ENCODE measurements at places on chromosomes 11 and 22.

DNA sequence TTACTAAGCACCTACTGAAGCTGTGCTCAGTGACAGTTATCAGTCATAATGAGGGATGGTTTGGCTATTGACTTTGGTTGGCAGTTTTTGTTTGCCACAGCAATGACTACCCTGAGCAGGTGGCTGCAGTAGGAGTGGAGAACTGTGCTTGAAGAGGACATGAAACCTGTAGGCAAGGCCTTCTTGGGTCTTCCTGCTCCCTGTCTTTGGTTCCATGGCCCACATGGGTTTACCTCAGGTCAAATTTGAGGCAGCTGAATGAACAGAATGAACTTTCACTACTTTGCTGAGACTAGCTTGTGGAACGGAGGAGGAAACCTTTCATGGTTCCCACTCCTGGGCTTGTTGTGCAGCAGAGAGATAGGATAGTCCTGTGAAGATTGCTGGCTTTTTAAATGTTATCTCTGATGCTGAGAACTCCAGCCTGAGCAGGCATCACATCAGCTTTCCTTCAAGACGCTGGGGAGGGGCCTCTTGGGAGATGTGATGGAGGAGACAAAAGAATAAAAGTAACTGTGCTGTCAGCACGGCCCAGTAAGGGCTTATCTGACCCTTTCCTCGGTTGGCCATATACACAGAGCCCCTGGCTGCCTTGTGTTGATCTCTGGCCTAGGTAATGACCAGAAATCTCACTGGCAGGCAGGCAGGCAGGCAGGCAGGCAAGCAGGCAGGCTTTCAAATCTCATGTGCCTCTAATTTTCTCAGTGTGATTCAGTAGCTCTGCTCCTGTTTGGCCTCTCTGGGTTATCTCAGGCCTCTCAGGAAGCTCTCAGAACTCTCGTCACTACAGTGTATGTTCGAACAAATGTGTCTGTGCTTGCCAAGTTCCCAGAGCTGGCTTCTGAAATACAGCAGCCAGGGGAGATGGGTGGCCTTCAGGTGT, 12.0 kb downstream of the STIM1 start:
- DNase-seq, result no peak

GRCh38 chr22:19290400-19291217, 910 bp downstream of the CLTCL1 start:
- DNase-seq, result no peak

DNA sequence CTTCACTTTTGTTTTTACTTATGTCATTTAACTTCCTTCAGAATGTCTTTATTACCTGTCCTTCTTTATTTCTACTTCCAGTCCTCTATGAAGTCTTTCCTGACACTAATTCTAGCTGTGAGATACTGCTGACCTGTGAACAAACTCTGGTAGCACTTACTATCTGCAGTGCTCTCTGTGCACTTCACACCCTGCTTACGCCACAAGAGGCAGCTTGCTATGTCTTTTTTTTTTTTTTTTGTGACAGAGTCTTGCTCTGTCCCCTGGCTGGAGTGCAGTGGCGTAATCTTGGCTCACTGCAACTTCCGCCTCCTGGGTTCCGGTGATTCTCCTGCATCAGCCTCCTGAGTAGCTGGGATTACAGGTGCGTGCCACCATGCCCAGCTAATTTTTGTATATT, 10.7 kb downstream of the STIM1 start:
- DNase-seq, result no peak

DNA sequence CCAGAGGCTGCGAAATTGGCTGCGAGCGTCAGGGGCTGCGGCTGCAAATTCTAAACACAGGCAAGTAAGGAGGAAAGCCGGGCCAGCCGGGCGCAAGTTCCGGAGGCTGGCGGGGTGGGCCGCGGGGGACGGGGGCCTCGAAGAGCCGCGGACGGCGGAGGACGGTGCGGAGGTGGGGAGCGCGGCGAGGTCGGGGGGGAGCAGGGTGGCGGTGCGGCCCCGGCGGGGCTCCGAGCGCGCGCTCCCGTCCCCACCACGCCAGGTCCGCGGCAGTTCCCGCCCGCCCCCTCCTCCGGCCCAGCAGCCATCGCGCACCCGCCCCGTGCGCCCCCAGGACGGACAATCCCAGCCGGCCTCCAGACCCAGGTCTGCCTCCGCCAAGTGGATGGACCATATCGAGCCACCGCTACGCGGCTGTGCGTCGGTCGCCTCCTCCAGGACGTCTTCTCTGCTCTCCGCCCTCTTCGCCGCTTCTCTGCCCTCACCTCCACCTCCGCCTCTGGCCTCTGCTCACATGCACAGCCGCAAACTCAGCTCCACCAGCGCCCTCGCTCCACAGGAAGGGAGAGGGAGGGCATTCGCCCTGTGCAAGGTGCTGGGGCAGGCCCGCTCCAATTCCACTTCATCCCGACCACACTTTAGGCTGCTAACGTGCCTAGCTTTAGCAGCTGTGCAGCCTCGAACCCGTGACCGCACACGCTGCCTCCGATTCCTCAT, 7.2 kb downstream of the ELFN2 start:
- DNase-seq, result no peak

GRCh38 chr22:36333644-36334043, 54.1 kb downstream of the MYH9 start:
- DNase-seq, result no peak

GRCh38 chr11:14755140-14755539, 111.5 kb downstream of the PDE3B start:
- DNase-seq, result no peak

DNA sequence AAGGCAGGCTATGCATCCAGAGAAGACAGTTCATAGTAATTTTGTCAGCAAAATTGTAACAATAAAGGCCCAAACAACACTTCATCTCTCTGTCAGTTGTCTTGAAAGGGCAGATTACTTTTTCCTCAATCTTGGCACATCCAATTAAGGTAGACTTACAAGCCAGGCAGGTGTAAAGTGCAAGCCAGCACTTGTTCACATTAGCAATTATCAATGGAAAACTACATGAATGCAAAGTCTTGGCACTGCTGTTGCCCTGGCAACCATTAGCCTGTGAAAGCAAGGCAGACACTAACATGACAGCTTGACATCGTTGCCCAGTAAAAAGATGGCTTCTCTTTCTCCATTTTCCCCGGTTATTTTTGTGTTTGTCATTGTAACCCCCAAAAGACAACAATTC, 677.2 kb upstream of the TENM4 start:
- DNase-seq, result no peak

DNA sequence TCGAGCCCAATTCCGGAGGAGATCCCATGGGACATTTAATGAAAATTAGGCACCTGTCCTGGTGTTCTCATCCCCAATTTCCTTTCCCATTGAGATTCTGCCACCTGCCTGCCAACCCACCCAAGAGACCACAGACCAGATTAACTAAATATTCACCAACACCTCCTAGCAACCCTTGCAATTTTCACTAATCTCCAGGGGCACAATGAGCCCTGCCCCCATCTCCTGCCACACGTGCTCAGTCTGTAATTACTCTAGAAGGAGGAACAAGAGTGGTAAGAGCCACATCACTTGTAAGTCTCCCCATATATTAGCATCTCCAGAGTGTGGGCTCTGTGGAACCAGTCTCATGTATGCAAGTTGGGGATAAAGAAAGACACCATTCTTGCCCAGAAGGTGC, 38.0 kb downstream of the IL18BP start:
- no peak for DNase-seq

DNA sequence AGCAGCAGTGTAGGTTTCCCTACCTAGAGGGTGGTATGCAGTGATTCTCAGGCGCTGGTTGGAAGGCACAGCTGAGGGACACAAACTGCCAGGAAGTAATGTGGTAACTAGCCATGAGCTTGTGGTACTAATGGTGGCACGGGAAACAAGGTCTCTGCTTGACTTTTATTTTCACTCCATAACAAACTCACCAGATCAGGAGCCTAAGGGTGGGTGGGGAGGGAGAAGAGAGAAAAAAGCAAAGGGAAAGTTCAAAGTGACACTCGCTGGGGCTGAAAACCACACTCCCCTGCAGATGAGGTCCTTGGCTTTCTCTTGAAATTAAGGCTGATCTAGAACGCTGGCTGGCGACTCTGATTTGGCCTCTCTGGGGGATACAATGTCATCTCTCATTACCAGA, 22.0 kb downstream of the TRAF6 start:
- no peak for DNase-seq

DNA sequence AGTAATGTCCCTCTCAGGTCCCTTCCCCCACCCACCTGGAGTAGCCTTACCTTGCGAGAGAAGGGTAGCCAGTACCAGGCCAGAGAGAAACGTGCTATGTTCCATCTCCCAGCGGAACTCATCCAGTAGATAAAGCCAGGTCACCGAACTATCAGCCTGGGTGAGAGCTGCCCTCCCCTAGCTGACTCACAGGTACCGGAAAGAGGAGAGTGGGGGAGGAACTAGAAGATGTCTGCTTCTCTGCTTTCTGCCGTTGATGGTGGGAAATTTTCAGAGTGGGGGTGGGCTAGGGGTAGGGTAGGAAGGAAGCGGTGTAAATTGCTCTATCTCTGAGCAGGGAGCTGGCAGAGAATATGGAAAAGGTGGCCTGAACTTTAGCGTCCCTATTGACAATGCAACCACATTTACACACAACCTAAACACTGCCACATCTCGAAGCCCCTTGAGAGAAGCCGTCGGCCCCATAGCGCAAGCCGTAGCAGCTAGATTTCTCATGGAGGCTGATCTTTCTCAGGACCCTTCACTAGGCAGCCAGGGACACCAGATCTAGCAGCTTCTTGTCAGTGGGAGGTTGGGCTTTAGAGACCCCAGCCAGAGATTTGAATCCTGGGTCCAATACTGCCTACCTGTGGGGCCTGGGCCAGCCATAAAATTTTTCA, at the start of gene CD3D:
Gene CD3D, minus strand, starts transcription at position 203 of the 659 bp plus-strand sequence. Its CDS starts 98 bp downstream, at position 105.
- peak; percentile 40 for DNase-seq

GRCh38 chr11:17852246-17852645, 117.7 kb downstream of the KCNC1 start:
- DNase-seq, result no peak

- DNase-seq, result no peak
Measured at GRCh38 chr11:88818978-88819377, 246.8 kb downstream of the GRM5 start.

DNA sequence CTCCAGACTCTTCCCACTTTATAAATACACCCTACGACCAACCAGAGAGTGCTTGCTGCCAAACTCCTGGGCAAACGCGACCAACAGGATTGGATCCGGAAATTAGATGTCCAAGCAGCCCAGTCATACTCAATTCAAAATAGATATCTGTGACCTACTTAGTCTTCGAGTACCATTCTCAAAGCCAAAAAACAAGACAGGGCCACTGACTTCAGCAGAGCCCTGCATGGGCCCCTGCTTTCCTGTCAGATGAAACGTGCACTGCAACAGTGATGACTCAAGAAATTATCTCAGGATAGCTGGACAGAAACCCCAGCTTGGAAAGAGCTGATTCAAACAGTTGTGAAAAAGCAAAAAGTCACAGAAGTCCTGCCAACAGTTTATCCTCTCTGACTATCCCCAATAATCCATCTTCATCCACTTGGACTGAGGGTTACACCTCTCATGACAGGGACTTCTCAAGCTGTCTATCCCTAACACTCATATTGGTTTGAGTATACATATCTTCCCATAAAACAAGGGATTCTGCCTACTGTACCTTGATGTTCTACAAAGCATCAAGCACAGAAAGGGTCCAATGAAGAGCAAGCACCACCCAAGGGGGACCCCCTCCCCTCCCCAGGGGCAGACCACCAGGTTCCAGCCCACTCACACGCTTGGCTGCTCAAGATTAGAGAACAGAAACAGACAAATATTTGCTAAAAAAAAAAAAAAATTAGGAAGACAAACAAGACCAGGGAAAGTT, 17.4 kb downstream of the SMCO4 start:
- DNase-seq, result no peak

DNA sequence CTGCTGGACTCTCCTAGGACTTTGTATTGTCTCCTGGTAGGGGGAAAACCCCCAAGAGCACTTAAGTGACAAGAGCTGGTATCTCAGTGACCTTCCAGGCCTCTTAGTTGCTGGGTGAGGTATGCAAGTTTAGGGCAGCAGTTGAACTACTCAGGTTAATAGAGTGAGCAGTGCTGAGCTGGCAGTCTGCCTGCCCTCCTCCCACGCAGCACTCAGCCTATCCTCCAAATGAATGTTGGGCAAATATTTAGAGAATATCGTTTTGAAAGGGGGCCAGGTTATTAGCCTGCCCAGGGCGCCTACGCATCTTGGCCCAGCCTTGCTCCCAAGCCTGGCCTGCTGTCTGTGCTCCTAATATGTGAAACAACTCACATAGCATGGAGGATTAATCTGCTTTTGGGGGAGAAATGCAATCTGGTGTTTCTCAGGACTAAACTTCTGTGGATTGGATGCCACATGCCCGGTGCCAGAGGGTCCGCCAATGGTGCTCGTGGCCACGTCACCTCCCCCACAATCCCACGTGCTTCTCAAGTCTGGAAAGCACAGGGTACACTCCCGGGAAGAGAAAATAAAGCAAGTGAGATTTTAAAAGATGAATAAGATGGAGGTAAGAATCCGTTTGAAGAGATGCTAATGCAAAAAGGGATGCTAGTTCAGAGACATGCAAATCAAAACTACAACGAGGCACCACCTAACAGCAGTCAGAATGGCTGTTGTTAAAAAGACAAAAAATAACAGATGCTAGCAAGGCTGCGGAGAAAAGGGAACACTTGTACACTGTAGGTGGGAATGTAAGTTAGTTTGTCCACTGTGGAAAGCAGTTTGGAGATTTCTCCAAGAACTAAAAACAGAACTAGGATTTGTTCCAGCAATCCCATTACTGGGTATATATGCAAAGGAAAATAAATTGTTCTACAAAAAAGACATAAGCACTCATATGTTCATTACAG, 67.7 kb downstream of the SPON1 start:
- no peak for DNase-seq

GRCh38 chr11:122046846-122047245, 69.2 kb downstream of the BLID start:
- DNase-seq, result no peak

DNA sequence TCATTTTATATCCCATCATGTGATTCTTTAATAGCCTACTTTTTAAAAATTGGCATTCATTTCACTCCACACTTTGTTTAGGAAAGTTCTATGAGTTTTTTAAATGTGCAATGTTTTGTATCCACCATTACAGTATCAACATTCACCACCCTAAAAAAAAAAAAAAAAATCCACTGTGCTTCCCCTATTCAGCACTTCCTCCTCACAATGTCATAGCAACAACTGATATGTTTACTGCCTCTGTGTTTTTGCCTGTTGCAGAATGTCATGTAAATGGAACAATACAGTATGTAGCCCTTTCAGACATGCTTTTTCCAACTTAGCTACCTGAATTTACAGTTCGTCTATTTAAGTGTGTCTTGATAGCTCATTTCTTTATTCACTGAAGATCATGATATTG, 754.2 kb downstream of the FAM181B start:
- DNase-seq, result no peak

DNA sequence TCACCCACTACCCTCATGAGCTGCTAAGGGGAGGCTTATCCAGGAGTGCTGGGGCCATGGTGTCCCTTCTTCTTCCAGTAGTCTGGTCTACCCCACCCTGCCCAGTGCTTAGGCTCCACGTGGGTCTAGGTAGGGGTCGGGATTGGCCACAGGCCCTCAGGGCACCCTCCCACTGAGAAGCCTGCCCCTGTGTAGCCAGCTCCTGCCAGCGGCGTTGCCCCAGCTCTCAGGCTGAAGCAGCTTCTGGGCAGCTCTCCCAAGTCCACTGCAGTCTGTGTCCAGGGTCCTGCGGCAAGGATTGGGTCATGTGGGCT, 24.0 kb upstream of the RIC3 start:
- DNase-seq, result no peak

Measured in stimulated activated CD4-positive, alpha-beta T cell treated with anti-CD3 and anti-CD28 coated beads, Interleukin-15, amount 100 ng/mL, for 1 hour (primary cell).